Adrenal gland (tissue), 19 donors: ENCODE measurements at places on chromosomes 4 and X. TPM values are rescaled to one million over a fixed set of nuclear protein-coding genes. Genes with fewer than 3 reads are reported as not detected.

DNA sequence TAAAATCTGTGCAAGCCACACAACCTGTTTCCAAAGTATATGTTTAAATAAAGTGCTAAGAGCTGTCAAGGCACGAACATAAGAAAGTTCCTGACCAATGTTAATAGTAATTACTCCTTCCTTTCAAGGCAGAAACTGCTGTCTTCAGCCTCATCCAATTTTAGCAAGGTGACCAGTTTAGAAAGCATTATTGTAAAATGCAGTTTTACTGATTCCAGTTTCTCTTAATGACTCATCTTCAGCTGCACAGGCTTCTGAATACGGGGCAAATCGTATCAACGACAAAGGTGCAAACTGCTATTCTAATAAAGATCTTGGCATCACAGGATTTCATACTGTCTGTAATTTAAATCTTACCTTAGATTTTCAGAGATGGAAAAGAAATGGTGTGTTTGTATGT lies 87.5 kb downstream of the PPP3CA start:
- no peak for DNase-seq

HTN1 gene
- not detected for total RNA-seq

EDNRA gene
- total RNA-seq: 9.7 TPM

DNA sequence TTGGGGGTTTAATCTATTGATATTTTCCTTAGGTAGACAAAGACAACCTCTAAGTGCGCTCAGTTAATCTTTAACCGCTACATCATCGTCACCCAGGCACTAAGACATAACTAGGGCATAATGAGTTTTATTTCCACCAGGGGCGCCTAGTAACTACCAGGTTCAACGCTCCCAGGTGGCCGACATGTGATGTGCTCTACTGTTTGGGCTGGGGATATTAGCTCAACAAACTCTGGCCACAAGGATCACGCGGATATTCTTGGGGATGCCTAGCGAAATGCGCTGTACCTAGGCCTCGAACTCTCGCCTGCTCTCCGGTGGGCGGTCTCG lies 915 bp upstream of the RAB33B start:
- no peak for DNase-seq

- DNase-seq: peak; percentile 30
These were observed 202.1 kb downstream of the PTTG2 start for GRCh38 chr4:38162240-38162784.

DNA sequence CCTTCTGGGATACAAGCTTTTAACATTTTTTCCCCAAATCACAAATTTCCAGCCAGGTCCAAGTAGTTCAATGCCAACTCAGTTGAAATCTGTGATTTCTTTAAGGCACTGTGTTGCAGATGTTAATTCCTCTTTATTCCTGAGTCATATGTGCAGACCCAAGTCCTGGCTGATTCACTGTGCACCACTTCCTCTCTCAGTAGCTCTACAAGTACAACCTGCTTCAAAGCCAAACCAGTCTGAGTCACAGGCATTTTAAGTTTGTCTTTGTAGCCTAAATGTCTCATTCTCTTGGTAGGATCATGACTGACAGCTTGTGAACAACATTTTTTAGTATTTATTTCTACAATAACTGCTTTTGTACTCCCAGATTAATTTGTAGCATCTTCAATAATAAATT lies 165.6 kb upstream of the S100G start:
- DNase-seq: peak; percentile 23

- no peak for DNase-seq
These were observed 303.0 kb upstream of the PRPS2 start for GRCh38 chrX:12488220-12488619.

CLCN4 gene
- 13.9 TPM for total RNA-seq

HSFX4 gene
- total RNA-seq: not detected

RASGEF1B gene
- 8.6 TPM for total RNA-seq

DNA sequence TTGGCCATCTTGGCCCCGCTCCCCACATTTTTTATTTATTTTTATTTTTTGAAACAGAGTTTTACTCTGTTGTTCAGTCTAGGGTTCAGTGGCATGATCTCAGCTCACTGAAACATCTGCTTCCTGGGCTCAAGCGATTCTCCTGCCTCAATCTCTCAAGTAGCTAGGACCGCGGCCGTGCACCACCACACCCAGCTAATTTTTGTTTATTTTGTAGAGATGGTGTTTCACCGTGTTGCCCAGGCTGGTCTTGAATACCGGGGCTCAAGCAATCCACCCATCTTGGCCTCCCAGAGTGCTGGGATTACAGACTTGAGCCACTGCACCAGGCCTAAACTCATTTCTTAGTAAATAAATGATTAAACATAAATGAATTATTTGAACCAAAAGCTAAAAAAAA lies 322.0 kb upstream of the LCORL start:
- no peak for DNase-seq

DNA sequence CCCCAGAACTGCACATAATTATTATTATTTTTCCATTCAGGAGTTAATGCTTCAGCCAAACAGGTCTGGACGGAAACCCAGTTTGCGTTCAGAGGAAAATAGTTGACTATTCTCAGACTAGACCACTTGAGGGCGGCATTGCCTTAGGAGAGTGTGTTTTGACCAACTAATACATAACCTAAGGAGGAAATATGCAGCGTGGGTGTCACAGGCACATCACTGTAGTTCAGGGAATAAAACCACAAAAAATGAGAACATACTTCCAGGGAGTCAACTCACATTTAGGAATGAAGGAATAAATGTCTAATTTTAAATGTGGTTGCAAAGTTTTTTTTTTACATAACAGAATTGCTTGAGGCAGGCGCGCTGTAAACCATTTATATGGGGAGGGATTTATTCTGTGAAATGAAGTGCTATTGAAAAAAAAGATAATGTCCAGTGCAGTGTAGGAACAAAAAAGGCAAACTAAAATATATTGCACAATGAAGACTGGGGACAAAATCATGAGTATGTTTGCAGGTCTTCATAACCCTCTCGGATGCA lies 93.3 kb downstream of the SYNPO2 start:
- DNase-seq: peak; percentile 75

DNA sequence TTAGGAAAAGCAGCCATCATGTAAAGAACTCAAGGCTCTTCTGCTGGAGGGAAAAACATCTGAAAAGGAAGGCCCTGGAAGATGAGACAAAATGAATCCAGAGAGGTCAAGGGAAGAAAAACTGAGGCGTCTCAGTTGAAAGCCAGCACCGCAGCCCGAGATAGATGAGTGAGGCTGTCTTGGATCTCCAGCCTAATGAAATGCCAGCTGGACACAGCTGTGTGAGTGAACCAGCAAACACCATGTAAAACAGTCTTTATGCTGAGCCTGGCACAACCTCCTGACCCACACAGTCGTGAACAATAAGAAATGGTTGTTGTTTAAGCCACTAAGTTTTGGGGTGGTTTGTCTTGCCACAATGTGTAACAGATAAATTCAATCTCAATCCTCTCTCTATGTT lies 48.6 kb upstream of the RASL11B start:
- DNase-seq: no peak

GASK1B gene
- total RNA-seq: 479 TPM

DNA sequence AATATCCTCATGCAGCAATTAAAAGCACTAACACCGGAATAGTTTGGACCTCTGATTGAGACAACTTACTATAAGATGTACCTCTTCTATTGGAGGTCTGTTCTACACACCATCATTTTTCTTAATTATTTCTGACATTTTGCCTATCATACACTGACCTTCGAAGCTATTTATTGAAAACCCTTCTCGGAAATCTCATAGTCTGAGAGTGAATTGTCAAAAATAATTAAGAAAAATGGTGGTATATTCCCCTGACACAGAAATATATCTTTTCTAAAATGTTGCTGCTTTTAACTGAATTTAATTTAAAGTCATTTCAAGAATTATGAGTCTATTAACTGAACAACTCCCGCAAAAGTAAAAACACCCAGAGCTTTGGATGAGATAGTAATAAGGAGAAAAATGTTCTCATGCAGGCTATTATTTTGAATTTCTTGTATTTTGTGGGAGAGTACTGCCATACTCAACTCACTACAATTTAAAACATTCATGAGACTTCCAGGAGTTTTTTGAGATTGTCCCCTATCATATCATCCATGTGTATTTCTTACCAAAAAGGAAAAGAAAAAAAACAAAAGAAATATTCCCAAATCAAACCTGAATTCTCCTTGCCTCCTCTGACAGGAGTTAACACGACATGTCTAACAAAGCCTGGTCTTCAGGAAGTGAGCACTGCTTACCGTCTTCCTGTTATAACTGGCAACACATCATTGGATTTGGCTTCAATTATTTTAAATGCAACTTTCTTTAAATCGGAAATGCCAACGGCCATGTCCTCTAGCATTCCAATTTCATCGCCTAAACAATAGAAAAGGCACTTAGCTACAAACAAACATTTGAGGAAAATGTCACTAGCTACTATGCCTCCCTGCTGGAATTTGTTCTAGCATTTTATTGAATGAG lies 485.3 kb downstream of the IL15 start:
- no peak for DNase-seq
